Breast epithelium (tissue), 4 donors: ENCODE measurements at places on chromosomes 13 and 19.

DNA sequence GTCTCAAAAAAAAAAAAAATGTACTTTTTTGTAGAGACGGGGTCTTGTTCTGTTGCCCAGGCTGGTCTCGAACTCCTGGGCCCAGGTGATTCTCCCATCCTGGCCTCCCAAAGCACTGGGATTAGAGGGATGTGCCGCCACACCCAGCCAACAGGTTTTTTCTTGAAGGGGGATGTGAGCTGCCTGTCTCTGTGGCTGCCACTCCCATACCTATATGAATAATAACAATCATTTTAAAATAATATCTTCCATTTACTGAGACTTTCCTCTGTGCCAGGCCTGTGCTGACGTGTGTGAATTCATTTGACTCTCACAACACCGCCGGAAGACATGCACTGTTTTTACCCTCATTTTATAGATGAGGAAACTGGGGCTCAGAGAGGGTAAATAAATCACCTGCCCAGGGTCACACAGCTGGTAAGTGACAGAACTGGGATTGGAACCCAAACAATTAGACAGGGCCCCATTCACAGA is 7.2 kb upstream of the BCL3 start:
- no peak for DNase-seq

- no peak for DNase-seq
These were observed 15.9 kb downstream of the KL start for GRCh38 chr13:33032037-33032625.

DNA sequence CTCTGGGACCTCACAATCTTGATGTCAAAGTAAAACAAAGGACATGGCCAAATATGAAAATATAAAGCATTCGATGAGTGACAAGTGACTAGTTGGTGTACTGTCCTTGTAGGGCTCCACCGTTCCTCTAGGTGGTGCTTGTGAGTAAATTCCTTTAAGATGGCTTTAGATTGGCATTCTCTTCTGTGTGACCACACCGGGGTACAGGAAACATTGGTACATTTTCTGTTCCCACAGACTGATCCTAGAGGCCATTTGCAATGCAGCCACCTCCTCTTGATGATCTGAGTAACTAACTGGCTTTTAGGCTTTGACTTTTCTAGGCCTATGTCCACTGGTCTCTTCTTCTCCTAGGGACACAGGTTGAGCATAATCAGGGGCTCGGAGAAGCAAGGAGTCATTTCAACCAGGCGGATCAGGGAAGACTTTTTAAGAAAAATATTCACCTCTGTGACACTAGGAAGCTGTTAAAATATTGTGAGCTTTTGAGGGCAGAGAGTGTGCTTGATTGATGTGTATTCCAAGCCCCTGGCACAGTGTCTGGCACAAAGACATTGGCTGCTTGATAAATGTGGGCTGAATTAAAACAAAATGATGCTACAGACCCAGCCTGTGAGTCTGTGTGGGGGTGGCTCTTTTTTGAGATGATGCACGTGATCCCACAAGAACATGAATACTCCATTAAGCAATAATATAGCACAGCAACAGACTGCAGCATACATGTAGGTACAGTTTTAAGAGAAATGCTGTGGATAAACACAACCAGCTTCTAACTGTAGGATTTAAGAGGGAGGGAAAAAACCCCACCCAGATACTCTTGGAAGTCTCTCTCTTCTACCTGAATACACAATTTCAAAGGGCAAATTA is 21.0 kb downstream of the EPSTI1 start:
- no peak for DNase-seq

DNA sequence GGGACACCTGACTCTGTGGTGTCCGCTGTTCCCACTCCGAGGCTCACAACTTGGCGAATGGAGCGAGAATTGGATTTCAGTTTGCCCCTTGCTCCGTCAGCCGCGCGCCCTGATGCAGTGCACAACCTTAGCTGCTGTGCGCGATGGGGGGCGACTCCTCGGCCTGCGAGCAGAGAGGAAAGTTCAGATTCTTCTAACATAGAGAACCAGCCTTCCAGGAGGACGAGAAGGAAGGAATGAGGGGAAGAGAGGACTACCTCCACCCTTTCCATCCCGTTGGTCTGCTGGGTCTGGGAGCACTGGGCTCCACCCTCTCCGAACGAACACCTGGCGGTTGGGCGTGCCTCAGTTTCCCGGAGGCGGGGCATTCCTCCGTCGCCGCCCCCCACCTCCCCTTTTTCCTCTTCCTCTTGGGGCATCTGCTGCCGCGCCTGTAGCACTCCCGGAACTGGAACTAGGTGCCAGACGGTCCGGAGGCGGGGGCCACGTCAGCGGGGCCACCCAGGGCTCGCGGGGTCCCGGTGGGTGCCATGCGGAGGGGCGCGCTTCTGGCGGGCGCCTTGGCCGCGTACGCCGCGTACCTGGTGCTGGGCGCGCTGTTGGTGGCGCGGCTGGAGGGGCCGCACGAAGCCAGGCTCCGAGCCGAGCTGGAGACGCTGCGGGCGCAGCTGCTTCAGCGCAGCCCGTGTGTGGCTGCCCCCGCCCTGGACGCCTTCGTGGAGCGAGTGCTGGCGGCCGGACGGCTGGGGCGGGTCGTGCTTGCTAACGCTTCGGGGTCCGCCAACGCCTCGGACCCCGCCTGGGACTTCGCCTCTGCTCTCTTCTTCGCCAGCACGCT is at the start of gene KCNK6:
Gene KCNK6, plus strand, starts transcription at position 425 of the 838 bp plus-strand sequence. Its CDS starts 106 bp downstream, at position 531.
- no peak for DNase-seq

- DNase-seq = no peak
These were observed 1416.5 kb upstream of the SPRY2 start for GRCh38 chr13:81757348-81757970.

DNA sequence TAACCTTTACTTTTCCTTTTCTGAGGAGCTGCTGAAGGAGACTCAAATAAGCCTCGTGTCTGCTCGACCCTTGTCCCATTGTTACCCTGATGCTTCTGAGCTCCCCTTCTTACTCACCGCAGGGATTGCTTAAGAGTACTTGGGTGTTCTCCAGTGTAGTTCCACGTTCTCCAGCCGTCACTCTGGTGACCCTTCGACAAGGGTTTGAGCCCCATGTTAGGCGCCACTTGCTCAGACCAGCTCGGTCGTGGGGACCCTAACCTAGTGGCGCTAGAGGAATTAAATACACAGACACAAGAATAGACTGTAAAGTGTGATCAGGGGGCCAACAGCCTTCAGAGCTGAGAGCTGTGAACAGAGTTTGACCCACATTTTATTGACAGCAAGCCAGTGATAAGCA is 10.3 kb downstream of the ZNF480 start:
- DNase-seq = no peak

GRCh38 chr13:35179494-35179893 is 237.4 kb downstream of the NBEA start:
- no peak for DNase-seq

DNA sequence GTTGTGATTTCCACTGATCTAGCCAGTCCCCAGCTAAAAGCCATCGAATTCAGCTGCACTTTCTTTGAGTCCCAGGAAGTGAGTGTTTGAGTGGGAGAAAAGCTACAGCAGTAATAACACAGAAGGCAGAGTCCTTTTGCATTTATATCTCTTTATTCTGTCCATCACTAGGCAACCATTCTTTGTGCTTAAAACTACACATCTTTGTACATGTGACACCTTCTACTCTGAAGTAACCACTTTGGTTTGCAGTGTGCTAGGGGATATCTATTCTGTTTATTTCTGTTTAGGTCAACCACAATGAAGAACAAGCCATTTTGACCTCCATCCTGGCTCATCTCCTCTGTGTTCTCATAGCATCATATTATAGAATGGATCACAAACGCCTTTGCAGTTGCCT is 226.0 kb upstream of the SERP2 start:
- no peak for DNase-seq

- no peak for DNase-seq
These were observed 9.8 kb downstream of the STK24 start for GRCh38 chr13:98567140-98567539.

GRCh38 chr13:83796364-83796763 is 85.9 kb downstream of the SLITRK1 start:
- no peak for DNase-seq

DNA sequence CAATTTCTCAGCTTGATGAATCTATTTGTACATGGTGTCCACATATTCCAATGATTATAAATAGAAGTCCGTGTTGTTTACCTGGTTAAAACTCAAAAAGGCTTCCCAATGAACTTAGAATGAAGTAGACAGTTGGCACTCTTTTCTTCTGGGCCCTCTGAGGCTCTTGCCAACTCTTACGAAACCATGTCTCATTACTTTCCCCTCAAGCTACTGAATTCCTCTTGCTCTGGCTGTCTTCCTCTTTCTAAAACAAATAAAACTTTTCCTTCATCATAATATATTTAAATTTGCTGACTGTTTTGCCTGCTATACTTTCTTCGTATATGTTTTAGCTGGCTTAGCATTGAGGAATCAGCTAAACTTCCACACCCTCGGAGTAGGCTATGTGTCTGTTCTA is 139.7 kb downstream of the SLITRK6 start:
- no peak for DNase-seq

GRCh38 chr13:94974015-94974951 is 261.9 kb upstream of the SOX21 start:
- DNase-seq = no peak

DNA sequence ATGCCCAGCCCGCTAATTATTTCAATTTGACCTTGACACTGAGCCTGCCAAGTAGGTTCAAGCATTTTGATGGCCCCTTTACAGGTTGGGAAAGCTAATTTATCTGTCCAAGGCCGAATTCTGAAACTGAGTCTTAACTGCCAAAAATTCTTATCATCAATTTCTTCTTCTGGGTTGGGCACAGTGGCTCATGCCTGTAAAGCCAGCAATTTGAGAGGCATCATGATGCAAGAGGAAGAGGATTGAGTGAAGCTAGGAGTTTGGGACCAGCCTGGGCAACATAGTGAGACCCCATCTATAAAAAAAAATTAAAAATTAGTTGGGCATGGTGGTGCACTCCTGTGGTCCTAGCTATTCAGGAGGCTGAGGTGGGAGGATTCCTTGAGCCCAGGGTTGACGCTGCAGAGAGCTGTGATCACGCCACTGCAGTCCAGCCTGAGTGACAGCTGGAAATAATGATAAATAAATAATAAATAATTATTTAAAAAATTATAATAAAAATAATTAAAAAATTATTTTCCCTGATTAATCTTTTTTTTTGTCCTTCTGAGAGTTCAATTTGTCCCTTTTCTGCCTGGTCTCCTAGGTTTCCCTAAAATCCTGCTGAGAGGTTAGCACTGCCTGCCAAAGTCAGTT is 1.3 kb upstream of the LDLR start:
- DNase-seq = no peak

- DNase-seq = no peak
These were observed 5.9 kb downstream of the PTBP1 start for GRCh38 chr19:803099-803561.

DNA sequence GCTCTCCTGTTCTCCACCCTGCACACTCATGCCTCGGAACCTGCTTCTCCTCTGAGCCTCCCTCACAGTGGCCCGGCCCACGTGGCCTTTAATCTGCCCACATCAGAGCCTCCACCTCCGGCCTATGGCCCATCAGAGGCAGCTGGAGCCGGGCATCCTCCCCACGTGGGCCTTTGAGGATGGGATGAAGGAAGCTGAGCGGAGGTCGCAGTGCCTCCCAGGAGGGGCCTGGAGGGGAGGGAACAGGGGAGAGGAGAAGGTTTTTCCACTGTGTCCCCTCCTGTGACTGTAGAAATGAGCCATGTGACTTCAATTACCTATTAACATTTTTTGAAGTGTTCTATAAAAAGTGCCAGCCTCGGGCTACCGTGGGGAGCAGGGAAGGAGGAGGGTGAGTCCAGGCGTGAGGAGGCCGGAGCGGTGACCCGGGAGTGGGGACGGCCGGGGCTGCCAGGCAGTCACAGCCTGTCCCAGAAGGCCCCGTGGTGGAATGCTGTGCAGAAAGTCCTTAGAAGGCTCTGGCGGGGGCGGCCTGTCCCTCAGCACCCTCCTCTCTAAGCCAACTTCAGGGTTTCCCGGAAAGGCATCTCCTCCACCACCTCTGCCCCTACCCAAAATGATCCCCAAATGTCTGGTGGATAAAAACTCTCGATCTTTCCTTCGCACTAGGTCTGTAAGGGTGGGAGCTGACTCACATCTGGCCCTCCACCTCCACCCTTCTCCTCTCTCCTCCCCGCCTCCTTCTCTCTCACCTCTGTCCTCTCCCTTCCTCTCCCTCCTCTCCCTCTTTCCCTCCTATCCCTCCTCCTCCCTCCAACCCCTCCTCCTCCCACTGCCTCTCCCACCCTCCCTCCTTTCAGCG is 24.8 kb upstream of the SLC1A5 start:
- peak; percentile 77 for DNase-seq

DNA sequence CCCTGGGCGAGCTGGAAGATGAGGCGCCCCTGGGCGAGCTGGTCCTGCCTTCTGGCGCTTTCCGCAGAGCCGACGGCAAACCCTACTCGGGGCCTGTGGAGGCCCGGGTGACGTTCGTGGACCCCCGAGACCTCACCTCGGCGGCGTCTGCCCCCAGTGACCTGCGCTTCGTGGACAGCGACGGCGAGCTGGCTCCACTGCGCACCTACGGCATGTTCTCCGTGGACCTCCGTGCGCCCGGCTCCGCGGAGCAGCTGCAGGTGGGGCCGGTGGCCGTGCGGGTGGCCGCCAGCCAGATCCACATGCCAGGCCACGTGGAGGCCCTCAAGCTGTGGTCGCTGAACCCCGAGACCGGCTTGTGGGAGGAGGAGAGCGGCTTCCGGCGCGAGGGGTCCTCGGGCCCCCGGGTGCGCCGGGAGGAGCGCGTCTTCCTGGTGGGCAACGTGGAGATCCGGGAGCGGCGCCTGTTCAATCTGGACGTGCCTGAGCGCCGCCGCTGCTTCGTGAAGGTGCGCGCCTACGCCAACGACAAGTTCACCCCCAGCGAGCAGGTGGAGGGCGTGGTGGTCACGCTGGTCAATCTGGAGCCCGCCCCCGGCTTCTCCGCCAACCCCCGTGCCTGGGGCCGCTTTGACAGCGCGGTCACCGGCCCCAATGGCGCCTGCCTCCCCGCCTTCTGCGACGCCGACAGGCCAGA is 6.3 kb downstream of the CILP2 start:
- DNase-seq = no peak

GRCh38 chr19:5993648-5994358 is 15.9 kb upstream of the RANBP3 start:
- DNase-seq = no peak

- DNase-seq = peak; percentile 19
These were observed 8.7 kb downstream of the ZNF71 start for GRCh38 chr19:56603829-56604228.

- DNase-seq = peak; percentile 23
These were observed 777.2 kb downstream of the UQCRFS1 start for GRCh38 chr19:28435551-28436271.

GRCh38 chr19:49473868-49474541 is at the start of gene FLT3LG:
TSS of gene FLT3LG (plus strand) at chr19:49474215. CDS start at chr19:49474640, 425 bp downstream.
- DNase-seq = peak; percentile 74

- DNase-seq = no peak
These were observed 63.1 kb downstream of the SPATA13 start for GRCh38 chr13:24223341-24224231.

- no peak for DNase-seq
These were observed 63.3 kb downstream of the POU4F1 start for GRCh38 chr13:78540058-78540457.

DNA sequence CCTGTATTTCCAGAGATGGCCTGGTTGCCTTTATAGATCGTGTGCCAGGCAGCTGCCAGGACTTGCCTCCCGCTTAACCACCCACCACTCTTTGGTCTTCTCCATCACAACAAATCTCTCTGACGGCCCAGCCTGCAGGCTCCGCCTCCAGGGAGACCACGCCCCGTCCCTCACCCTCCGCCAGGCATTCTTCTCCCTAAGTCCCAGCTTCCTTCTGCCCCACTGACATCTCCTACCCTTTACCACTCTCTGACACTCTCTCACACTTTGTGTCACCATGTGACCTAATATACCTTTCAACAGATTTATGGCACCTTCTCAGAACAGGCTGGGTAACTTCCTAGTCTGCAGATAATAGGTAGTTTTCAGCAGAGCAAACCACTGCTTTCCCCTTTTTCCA is 95.1 kb downstream of the CAB39L start:
- no peak for DNase-seq
